Myocyte (in vitro differentiated cells): ENCODE measurements at places on chromosomes 2 and 18. TPM values are rescaled to one million over a fixed set of nuclear protein-coding genes. Genes with fewer than 3 reads are reported as not detected.

The BCL2 gene
- 2.2 and 4.2 TPM in 2 replicates for total RNA-seq

The PXDN gene
- 52.7 and 69.3 TPM in 2 replicates for total RNA-seq

The G6PC2 gene
- total RNA-seq: not detected in 2 replicates

The PLEKHH2 gene
- total RNA-seq: 0.24 and 1.1 TPM in 2 replicates

The FAM98A gene
- total RNA-seq: 51.2 and 55.8 TPM in 2 replicates

The OR6B2 gene
- total RNA-seq: not detected in 2 replicates

The DLX1 gene
- 0.78 and 0.94 TPM in 2 replicates for total RNA-seq

The ABCG5 gene
- total RNA-seq: not detected in 2 replicates

The TUBA3E gene
- total RNA-seq: not detected in 2 replicates

The MALL gene
- 0.16 TPM in 1 of 2 replicates, not detected in the other for total RNA-seq

The NT5C1B gene
- total RNA-seq: not detected in 2 replicates

The MARCHF4 gene
- 0.19 and 0.21 TPM in 2 replicates for total RNA-seq

The RNF25 gene
- 19.8 and 20.9 TPM in 2 replicates for total RNA-seq

The ZNF892 gene
- total RNA-seq: 4.5 and 5.9 TPM in 2 replicates

The LOXHD1 gene
- total RNA-seq: not detected in 2 replicates
